ENCODE measurements at places on chromosomes 3 and 15.

GRCh38 chr3:122498152-122498551 lies 16.6 kb downstream of the KPNA1 start:
- no peak for DNase-seq

GRCh38 chr3:79405183-79405582 lies 362.6 kb downstream of the ROBO1 start:
- DNase-seq: peak; percentile 31

DNA sequence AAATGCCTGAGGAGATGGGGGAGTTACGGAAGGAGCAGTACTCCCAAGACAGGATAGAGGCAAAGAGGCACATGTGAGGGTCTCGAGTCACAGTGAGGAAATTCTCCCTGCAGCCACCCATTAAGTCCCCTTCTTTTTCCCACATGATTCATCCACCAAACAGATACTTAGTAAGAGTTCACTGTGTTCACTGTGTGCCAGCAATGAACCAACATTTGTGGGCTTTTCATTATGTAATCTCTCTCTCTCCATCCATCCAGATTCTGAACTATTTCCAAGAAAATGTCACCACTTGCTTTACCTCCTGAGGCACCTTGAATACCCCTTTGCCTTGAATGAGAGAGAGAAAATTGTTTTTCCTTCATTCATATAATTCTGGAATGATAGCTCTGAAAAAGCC lies 24.6 kb upstream of the LRRFIP2 start:
- no peak for DNase-seq

GRCh38 chr15:96316953-96317629 lies 13.4 kb upstream of the NR2F2 start:
- DNase-seq: no peak

DNA sequence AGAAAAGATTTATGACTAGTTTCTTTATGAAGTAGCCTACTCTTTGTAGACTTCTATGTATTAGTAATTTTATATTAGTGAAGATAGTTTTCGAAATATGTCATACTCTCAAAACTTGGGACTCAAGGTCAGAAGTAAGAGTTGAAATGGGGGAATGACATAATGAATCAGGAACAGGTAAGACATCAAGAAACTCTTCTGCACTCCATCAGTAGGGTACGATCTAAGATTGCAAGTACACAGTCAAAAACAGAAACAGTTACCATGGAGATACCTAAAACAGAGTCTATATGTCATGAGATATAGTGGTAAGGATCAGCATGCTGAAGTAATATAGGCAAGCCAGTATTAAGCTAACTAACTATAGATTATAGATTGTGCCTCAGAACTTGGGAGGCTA lies 187.0 kb upstream of the MLF1 start:
- DNase-seq: no peak

All from SHP77 treated with DMSO at 0.1 percent for 48 hours (cell line).